Adipocyte (in vitro differentiated cells): ENCODE measurements at places on chromosomes 6 and 20.

- no peak for DNase-seq
These were observed 29.0 kb upstream of the SRF start for GRCh38 chr6:43142101-43142500.

- DNase-seq: no peak
These were observed 32.2 kb upstream of the FOXA2 start for GRCh38 chr20:22616551-22616950.

GRCh38 chr6:14732844-14733757 is 512.8 kb upstream of the JARID2 start:
- peak; percentile 29 for DNase-seq

- DNase-seq: no peak
These were observed 105.7 kb upstream of the PHACTR1 start for GRCh38 chr6:12610862-12611261.

- DNase-seq: no peak
These were observed 39.0 kb downstream of the TTLL9 start for GRCh38 chr20:31909253-31910070.

- no peak for DNase-seq
These were observed 444.4 kb downstream of the UTRN start for GRCh38 chr6:144729502-144729901.

DNA sequence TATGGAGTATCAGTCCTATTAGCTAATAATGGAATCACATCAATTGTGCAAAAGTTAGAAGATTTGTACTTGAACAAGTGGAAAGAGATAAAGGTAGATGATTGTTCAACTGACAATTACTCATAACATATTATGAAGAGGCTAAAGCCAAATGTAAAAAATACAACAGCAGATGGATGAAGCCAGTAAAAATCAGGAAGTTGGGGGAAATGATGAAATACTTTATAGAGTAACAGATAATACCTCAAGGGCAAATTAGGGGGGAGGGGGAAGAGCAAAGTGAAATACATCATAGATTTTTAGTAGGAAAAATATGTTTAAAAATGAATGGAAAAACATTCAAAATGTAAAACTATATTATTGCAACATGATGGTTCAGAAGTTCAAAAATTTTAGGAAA is 114.0 kb downstream of the PDSS2 start:
- DNase-seq: no peak
